ENCODE measurements at places on chromosomes 1 and 21.
A peak's percentile ranks its signal among the peaks of the same experiment; 100 is the strongest.

DNA sequence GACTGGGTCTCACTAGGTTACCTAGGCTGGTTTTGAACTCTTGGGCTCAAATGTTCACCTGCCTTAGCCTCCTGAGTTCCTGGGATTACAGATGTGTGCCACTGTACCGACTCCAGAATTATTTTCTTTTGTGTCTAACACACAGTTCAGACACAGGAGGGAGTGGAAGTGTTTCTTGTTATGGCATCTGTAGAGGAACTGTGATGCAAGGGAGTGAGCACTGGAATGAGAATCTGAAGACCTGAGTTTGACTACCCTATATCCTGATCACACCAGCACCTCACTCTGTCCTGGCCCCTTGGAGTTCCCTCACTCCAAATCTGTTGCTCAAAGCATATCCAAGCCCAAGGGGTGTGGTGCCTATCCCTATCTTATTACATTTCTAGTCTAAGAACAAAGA is 15.2 kb downstream of the OPTC start:
- no peak for DNase-seq

DNA sequence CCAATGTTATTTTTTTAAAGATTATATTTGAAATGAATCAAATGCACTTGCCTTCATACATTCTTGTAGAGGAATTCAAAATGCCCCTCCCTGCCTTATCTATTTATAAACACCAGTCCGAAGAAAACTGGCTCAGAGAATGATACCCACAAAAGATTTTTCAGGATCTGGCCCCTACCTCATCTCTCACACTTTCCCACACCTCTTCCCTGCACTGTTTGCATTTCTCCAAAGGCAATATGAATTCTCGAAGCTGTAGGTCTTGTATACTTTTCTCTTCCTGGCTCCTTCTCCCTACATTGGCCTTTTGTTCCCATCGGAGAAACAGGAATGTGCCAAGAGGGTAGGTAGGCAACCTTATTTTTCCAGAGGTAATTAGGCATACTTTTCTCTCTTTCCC is 12.0 kb upstream of the CCDC190 start:
- DNase-seq = no peak

GRCh38 chr21:43305811-43306311 is 121.1 kb downstream of the SIK1 start:
- DNase-seq = no peak

GRCh38 chr1:77976433-77977076 is 2.3 kb downstream of the FUBP1 start:
- no peak for DNase-seq

DNA sequence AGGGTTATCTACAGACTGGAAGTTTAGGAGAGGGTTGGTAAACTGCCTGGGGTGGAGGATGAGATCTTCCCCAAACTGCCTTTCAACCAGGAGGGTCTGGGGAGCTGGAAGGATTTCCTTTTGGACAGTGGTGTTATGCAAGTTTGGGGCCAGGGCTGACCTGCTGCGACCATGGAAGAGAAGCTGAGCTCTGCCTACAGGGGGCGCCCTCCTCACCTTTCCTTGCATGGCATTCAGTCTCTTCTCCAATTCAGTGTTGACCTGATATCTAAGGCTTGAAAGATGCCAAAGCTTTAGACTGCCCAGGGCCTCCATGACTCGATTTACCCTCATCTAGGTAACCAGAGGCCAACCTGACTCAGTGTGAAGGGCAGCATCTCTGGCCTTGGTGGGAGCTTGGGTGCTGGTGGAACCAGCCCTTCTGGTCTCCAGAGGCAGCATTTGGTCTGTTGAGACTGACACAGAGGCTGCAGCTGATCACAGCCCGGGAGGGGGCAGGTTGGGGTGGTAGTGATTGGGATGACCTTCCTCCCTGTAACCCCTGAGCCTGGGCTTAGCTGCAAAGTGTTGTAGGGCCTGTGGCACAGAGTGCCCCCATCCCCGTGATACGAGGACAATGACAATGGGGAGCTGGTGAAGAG is 170.0 kb downstream of the GRIK3 start:
- peak; percentile 44 for DNase-seq

- DNase-seq = no peak
Measured at GRCh38 chr1:228345201-228345930, 61.3 kb downstream of the TRIM11 start.

GRCh38 chr1:29581256-29581655 is 344.9 kb downstream of the PTPRU start:
- no peak for DNase-seq

GRCh38 chr1:113811156-113811887 is 954 bp downstream of the RSBN1 start:
- DNase-seq = peak; percentile 61

Measured in hematopoietic multipotent progenitor cell treated with erythropoietin and hydrocortisone succinate and interleukin-3 and kit ligand, for 4 days (in vitro differentiated cells).